Mesothelial cell of epicardium (in vitro differentiated cells): ENCODE measurements at places on chromosomes 5 and 9.

DNA sequence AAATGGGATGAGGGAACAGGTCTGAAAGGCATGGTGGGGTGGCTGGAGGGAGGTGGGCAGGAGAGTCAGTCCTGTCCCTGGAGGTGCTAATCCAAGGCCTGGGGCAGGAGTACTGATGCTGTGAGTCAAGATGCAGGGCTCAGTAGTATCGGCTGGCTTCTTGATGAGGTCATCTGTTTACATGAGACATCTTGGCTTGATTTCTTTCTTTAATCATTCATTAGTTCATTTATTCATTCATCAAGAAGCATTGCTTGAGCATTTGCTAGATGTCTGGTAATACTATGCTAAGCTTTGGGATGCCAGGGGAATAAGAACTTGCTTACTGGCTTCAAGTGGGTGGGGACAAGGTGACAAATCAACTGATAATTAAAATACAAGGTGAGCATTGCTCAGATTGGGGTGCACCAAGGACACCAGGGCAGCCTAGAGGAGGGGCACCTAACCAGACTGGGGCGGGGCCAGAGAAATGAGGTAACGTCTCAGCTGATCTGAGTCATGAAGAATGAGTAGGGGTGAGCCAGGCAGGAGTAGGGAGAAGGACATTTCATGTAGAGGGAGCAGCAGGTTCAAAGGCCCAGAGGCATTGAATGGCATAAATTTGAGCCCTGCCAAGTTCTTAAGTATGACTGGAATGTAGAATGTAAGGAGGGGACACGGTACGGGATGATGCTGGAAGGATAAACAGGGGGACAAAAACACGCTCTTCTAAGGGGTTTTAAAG is 88.8 kb downstream of the EGFLAM start:
- no peak for DNase-seq

GRCh38 chr5:154047324-154047723 is 8.6 kb downstream of the MFAP3 start:
- DNase-seq = no peak

GRCh38 chr5:127192836-127193338 is 97.7 kb upstream of the MEGF10 start:
- DNase-seq = no peak

DNA sequence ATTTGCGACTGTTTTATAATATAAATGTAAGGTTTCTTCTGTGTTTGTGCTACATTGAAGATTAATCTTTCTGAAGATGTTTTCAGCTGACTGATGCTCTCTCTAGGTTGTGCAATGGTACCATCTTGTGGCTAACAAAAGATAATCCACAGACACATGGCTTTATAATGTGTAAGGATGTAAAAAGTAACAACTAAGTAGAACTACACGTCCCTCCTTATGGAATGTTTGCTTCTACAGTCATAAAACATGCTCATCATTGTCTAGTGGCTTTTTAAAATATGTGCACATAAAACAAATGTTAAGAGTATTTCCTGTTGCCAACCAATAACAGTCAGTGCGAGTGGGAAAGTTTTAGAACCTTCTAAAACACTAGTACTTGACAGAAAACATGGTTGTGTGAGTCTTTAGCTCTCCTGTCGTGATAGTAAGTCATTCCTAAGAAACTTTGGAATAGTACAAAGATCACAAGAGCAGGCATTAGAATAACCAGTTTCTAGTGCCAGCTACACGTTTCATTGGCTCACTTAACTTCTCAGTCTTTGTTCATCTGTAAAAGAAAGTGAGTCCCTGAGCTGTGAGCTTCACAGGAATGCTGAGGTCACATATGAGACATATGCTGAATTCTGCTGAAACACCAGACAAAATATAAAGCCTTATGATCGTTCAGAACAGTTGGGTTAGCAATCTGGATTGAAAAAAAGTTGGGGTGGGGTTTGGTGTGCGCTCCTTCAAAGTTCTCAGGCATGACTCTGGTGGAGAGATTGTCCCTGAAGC is 75.7 kb upstream of the GLIS3 start:
- DNase-seq = no peak

GRCh38 chr5:147467973-147468508 is 41.8 kb downstream of the DPYSL3 start:
- no peak for DNase-seq

DNA sequence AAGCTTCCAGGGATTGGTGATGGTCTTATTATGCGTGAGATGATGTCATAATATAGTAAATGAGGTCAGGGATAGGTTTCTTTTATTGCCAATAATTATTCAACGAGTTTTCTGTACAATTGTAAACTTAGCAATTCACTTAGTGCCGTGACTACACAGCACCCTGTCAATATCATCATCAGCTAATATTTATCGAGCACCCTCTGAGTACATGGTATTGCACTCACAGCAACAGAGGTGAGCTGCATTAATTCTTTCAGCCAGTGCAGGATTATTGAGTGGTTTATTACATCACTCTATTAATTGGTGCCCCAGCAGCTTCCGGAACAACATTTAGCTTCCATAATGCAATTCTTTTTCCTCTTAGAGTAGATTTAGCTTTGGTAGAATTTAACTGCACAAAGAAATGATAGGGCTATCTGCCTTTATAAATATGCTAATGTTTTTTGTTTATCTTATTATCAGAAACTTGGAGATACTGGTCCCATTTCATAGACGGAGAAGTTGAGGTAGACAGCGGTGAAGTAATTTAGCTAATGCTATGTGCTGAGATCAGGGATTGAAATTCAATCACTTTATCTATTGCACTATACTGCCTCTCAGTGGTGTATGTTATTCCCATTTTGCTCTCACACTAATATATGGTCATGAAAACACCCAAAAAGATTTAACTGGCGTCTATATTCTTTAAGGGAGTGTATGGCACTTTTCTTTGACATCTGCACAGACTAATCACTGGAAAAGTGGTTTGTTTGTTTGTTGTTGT is 726.1 kb upstream of the WWC1 start:
- DNase-seq = no peak

DNA sequence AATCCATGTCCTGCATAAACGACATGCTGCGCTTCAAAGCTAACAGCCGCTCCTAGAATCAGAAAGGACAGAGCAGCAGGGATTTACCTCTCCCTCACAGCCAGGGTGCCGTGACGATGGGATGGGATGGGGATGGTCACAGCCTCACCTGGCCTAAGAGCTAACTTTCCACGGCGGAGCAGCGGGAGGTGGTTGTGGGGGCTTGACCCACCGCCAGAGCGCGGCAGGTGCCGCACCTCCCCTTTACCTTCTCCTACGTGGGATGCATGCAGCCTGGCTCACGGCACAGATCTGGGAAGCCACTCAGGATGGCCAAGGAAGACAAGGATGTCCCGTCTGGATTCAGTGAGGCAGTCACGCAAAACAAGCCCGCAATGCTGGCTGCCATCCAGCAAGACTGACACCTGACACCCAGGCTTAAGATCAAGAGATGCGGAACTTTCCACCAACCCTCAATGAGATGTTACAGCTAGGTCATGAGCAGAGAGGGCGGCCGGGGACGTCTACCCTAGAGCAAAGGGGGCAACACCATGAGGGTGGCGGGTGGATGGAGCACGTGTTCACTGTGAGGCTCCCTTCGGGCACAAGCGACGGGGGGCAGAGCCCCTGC is 5.8 kb downstream of the BRD9 start:
- DNase-seq = no peak
